Liver (tissue), 10 donors: ENCODE measurements at places on chromosomes 3 and 15. TPM values are rescaled to one million over a fixed set of nuclear protein-coding genes. Genes with fewer than 3 reads are reported as not detected.

Gene CCNB2
- total RNA-seq: 0.42 TPM

Gene CNTN6
- total RNA-seq: 0.05 TPM

Gene SLC25A20
- total RNA-seq: 223 TPM

Gene SERINC4
- total RNA-seq: not detected

Gene ITPR1
- 11.5 TPM for total RNA-seq

Gene IL5RA
- 0.56 TPM for total RNA-seq

Gene KIF7
- total RNA-seq: 1.0 TPM

Gene SAMD7
- total RNA-seq: not detected

DNA sequence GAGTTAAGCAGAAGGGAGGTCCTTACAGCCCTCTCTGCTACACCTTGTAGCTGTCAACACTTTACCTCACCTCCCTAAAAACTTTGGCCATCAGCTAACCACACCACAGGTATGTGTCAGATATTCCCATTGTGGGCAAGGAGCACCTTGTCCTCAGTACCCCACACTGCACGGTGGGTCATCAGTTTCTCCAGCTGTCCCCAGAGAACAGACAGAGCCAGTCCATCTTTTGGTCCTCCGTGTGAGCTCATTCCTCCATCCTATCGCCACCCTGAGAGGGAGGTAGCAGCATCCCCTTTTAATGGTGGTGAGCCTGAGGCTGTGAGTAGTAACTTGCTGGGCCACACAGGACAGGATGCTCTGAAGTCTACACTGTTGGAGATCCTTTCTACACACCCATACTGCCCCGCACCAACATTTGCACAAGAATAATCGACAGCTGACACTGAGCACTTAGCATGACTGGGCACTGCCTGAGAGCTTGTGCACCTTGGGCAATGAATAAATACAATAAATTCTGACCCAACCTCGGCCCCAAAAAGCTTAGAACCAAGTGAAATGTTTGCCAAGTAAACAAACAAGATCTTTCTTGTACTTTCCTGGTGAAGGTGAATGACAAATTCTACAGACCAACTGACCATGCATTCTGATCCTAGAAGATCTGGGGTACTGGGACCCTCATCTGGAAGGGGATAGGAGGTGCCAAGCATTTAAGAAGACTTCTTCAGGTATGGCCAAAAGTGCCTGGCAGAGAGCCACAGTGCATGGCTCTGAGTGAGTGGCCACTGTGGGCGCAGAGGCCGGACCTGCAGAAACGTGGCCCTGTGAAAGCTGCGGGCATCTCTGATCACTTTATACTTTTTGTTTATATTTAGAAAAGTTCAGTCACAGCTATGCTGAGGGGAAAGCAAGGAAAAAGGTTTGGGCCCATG, 6.9 kb downstream of the CHCHD4 start:
- peak; percentile 31 for DNase-seq
- peaks cover 17% of the 10 kb centered on the region for H3K4me1 ChIP-seq
- no peak overlapping the region for H3K4me3 ChIP-seq
- peak overlapping the region; percentile 65 for H3K27ac ChIP-seq
- no peaks in the 10 kb centered on the region for H3K27me3 ChIP-seq

DNA sequence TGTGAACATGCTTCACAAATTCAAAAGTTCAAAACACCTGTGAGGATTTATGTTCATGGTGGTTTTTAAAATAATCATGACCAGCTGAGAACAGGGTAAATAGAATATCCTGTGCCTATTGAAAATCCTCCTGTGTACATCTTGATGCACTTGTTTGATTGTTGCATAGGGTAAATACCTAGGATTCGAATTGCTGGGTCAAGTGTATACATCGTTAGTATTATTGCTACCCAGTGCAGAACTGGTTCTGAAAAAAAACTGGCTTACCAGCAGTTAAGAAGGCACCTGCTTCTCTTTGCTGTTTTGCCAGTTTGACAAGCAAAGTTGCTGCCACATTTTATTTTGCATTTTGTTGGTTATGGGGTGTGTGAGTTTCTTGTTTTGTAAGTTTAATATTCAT, 272.6 kb downstream of the CLSTN2 start:
- H3K27ac ChIP-seq: no peak overlapping the region
- no peak for DNase-seq
- no peaks in the 10 kb centered on the region for H3K27me3 ChIP-seq
- H3K4me3 ChIP-seq: no peak overlapping the region
- H3K4me1 ChIP-seq: no peaks in the 10 kb centered on the region
- H3K36me3 ChIP-seq: no peaks in the 10 kb centered on the region

DNA sequence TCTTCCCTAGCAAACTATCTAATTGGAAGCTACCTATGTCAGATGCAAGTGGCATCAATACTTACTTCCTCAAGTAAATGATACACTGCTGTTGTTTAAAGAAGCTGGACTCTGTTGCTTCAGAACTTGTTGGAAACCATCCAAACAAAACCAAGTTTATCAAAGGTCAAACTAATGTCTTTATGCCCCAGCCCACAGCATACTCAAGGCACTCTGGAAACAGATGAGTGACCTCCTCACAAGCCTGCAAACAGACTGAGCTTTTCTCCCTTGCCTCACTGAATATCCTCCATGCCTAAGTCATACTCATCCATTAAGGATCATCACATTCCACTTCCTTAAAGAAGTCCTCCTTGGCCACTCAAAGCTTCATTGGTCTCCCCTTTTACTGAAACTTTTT, 107.4 kb upstream of the ACP3 start:
- H3K4me3 ChIP-seq: no peak overlapping the region
- H3K36me3 ChIP-seq: no peaks in the 10 kb centered on the region
- H3K27me3 ChIP-seq: no peaks in the 10 kb centered on the region
- H3K27ac ChIP-seq: no peak overlapping the region
- no peak for DNase-seq

DNA sequence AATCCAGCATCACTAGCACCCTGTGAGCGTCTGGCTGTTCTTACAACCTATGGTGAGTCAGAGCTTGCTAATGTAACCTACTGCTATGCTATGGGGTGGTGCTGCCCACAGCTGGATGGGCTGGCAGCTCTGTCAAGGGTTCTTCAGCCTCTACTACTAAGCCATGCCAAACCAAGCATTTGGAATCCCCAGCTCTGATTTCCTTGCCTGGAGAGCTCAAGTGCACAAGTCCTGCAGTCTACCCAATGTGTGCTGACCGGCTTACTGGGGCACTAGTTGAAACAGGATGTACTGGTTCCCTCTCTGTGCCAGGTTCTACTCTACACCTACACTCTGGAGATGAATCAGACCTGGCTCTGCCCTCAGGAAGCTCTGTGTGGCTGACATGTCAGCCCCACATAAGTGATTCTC, 4.2 kb downstream of the TEX264 start:
- H3K36me3 ChIP-seq: no peaks in the 10 kb centered on the region
- no peaks in the 10 kb centered on the region for H3K27me3 ChIP-seq
- no peak overlapping the region for H3K27ac ChIP-seq
- no peak for DNase-seq
- H3K4me1 ChIP-seq: peaks cover 26% of the 10 kb centered on the region
- no peak overlapping the region for H3K4me3 ChIP-seq

DNA sequence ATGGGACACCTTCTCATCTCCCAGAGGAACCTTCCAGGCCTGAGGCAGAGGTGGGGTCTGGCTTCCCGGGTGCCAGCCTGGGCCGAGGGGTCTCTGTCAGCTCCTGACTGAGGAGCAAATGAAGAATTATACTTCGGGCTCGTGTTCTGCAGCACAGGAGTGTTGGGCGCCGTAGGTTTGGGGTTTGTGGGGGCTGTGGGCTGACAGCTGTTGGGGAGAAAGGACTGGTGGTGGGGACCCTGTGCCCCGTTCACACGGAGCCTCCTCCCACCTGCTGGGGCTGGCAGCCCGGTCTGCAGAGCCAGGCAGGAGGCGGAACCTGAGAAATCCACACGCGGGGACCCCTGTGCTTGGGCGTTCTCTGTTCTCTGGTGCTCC, 59.7 kb downstream of the ADAMTS7 start:
- no peak overlapping the region for H3K4me3 ChIP-seq
- H3K36me3 ChIP-seq: no peaks in the 10 kb centered on the region
- no peaks in the 10 kb centered on the region for H3K27me3 ChIP-seq
- no peaks in the 10 kb centered on the region for H3K4me1 ChIP-seq

DNA sequence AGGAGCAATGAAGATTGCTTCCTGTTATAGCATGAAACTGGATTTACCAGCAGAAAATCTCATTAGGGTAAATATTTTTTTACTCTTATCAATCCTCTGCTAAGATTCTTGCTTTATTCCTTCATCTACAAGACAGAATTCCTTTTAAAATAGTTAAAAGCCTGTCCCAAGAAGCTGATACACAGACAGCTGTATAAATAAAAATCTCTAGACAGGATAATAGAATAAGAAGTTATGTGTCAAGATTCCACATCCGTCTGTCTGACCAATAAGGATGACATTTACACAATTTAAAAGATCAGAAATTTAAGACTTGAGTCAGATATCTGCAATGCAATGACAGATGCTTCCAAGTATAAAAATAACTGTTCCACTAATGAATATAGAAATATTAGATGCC, 57.6 kb downstream of the SSR3 start:
- DNase-seq: no peak
- no peaks in the 10 kb centered on the region for H3K36me3 ChIP-seq
- no peaks in the 10 kb centered on the region for H3K4me1 ChIP-seq
- H3K4me3 ChIP-seq: no peak overlapping the region
- no peaks in the 10 kb centered on the region for H3K27me3 ChIP-seq

GRCh38 chr3:13195374-13195773, 122.1 kb upstream of the IQSEC1 start:
- no peak overlapping the region for H3K27ac ChIP-seq
- no peaks in the 10 kb centered on the region for H3K27me3 ChIP-seq
- DNase-seq: no peak
- H3K36me3 ChIP-seq: no peaks in the 10 kb centered on the region
- H3K4me1 ChIP-seq: peaks cover 1% of the 10 kb centered on the region

DNA sequence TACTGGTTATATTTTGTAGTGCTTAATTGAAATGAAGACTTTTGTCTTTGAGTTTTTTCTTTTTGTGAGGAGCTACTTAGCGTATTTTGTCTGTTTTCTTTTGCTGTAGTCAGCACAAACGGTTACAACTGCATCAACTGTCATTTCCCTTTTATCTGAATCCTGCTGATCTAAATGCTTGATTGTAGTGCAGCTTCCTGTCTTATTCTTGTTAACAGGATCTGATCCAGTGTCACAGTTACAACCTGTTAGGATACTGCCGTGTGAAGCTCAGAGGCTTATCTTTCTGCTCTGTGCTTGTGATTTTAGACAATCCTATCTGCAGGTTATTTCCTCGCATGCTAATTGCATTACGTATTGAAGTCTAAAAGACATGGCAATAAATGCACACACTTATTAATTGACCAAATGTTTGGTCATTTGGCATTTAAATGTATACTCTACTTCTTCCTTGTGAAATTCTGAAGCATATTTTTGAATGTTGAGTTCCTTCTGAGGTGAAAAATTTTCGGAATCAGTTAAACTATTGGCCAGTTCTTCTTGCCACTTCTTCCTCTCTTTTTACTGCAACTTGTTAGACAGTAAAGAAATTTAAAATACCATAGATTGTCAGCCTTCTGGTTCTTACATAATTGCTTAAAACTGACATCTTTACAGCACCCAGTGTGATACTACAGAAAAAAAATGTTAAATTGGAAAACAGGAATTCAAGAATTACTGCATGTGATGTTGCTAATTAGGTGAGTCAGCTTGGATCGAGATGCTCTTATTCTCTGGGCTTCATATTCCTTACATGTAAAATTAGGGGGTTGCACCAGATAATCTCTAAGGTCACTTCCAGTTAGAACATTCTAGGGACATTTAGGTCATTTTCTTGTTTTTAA, 168.2 kb downstream of the MBNL1 start:
- H3K36me3 ChIP-seq: peaks cover 4% of the 10 kb centered on the region
- H3K27me3 ChIP-seq: no peaks in the 10 kb centered on the region
- peak overlapping the region; percentile 8 for H3K27ac ChIP-seq
- no peak for DNase-seq

- H3K4me1 ChIP-seq: peaks cover 2% of the 10 kb centered on the region
- peaks cover 1% of the 10 kb centered on the region for H3K36me3 ChIP-seq
- no peak overlapping the region for H3K27ac ChIP-seq
- no peaks in the 10 kb centered on the region for H3K27me3 ChIP-seq
Observed at GRCh38 chr3:112376992-112377391, 44.0 kb downstream of the CD200 start.
